ENCODE measurements at places on chromosomes 1 and 21.

GRCh38 chr1:200483491-200484143 is 73.8 kb upstream of the ZNF281 start:
- peak; percentile 98 for DNase-seq

GRCh38 chr1:160548960-160549664 is 26.1 kb upstream of the SLAMF6 start:
- no peak for DNase-seq

- DNase-seq = no peak
Observed at GRCh38 chr1:212610575-212610967, 2.0 kb downstream of the ATF3 start.

- no peak for DNase-seq
Observed at GRCh38 chr1:203404546-203404945, 53.6 kb upstream of the FMOD start.

GRCh38 chr1:153977250-153978240 is at the start of gene JTB:
Gene JTB (minus strand): TSS chr1:153977674. CDS start chr1:153977252, 422 bp downstream.
- DNase-seq = peak; percentile 88

DNA sequence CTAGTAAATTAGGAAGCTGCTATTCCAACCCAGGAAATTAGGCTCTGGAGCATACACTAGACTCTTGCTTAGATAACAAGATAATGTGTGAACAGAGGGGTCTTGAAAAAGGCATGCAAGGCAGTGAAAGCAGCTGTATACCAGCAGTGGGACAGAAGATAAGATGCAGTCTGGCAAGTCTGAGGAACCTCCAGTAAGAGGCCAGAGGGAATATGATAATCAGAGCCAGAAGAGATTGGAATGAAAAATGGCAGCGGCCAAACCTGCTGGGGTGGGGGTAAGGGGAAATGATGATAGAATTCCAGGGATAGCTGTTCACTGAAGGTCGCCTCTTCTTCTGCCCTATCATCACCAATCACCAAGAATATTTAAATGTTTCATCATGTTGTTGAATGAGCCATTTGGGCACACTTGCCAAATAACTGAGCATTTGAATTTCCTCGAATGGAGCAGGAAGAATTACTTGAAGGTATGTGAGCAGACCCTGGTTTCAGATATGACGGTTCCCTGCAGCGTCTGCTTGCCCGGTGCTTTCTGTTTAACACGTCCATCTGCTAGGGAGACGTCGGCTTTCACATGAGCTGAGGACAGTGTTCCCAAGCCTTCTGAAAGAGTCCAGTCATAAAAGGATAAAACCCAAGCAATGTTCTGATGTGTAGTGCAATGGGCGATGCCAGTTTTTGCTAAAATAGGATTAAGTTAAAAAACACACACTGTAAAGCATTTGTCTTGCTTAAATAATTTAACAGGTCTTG is 173.3 kb downstream of the RWDD3 start:
- DNase-seq = no peak

DNA sequence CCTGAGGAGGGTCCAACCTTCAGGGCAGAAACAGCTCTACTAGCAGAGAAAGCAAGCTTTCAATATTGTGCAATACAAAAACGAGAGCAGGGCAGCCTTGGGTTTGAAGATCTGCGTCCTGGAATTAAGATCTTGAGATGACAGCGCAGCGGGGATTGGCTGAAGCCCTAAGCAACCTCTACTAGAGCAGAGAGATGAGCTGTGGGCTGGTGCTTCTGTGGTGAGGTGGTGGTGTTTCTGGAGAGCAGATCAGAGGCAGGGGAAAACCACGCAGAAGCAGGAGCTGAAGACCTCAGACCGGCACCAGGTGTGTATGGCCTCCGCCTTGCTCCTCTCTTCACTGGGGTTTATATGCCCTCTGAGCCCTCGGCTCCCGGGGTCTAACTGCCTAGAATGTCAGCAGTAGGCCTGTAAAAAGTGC is 12.5 kb downstream of the TRAF3IP3 start:
- no peak for DNase-seq

DNA sequence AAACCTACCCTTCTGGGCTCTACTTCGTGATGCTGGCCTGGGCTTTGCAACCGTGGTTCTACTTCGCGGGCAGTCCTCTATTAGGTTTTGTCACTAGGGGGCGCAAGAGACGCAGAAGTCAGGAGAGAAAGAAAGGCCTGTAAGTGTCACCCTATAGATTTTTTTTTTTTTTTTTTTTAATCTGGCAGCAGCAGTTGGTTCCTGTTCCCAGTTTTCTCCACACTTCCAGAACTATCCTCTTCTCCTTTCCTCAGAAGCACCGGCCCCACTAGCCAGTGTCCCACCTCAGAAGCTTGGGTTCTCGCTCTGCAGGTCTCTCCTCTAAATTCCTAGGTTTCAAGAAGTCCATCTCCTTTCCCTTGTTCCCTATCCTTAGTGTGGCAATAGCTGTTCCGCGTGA is 9.1 kb upstream of the LCE2D start:
- peak; percentile 28 for DNase-seq

DNA sequence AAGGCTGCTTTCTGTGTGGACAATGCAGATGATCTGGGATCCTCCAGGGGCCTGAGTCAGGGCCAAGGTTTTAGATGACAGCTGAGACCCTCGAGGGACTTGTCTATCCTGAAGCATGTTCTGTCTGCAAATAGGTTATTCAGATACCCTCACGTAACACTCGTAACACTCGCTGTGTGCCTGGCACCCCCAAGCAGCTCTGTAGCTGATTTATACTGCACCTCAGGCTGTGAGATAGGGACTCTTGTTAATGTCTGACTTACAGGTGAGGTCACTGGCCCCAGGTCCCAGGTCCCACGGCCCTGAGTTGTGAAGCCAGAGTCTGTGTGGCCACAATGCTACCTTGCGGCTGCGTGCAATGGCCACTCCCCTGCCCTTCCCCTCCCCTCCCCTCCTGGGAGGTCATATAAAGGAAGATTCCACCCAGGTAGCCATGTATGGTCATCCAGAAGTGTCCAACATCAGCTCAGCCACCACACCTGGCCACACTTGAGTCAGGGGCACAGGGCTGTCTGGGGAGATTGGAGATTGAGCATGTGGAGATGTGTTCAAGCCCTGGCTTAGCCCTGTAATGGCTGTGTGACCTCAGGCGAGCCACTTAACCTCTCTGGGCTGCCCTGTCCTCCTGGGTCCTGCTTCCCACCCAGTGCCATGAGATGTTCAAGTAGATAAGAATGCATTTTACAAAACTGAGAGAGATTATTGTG is 687.7 kb downstream of the MATN1 start:
- no peak for DNase-seq

DNA sequence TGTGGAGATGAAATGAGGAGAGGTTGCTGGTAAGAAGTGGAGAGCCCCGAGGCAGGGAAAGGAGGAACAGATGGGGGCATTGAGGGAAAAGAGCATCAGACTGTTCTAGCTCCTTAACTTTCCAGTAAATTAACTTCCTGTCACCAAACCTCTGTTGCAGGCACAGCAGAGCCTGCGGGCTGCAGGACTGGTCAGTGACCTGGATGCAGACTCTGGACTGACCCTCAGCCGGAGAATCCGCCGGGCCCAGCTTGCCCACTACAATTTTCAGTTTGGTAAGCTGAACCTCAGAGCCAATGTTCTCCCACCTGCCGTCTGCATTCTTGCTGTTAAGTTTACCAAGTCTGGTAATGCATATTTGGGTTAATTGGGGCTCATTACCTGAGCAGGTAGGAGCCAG is 2.5 kb upstream of the ECM1 start:
- no peak for DNase-seq

- DNase-seq = no peak
Observed at GRCh38 chr1:69688193-69688592, 120.5 kb downstream of the LRRC7 start.
